Stimulated activated CD4-positive, alpha-beta T cell treated with anti-CD3 and anti-CD28 coated beads, Interleukin-4, amount 100 ng/mL, for 1 hour (primary cell): ENCODE measurements at places on chromosomes 2 and 18.

- no peak for DNase-seq
Measured at GRCh38 chr2:41543726-41544125, 504.1 kb upstream of the PKDCC start.

DNA sequence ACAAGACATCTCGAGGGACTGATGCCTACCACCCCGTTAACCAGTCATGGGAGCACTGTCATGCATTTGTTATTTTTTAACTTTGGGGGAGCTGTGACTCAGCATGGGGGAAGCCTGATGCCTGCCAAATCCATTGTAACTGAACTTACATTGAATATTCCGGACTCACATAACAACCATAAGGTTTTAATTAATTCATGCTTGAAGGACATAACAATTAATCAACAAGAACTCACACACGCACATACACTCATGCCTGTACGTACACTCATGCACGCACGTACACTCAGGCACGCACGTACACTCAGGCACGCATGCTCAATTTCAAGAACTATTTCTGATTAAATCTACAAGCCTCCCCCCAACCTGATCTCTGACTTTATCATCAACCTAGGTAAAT, 1639.1 kb downstream of the SUCLG1 start:
- no peak for DNase-seq

DNA sequence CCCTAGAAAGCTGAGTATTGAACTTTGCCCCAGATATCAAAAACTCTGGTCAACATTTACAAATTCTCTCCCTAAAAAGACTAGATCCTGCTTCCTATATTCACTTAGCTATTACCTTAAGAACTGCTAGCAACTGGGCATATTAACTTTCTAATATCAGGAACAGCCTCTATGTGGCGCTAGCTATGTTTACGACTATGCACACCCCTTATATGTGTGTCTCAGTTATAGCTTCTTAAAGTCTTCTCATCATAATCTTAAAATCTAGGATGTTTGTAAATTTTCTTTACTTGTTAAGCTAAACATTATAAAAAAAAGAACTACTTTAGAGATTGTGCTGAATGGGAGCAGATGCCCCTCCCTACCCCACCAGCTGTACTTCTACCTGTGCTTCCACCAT, 1.7 kb upstream of the STAMBP start:
- DNase-seq, result no peak

GRCh38 chr2:8939486-8940114, 63.9 kb downstream of the MBOAT2 start:
- no peak for DNase-seq

GRCh38 chr2:10210336-10210735, 87.8 kb downstream of the RRM2 start:
- DNase-seq, result no peak

- peak; percentile 36 for DNase-seq
Measured at GRCh38 chr2:73987109-73987947, 2.6 kb downstream of the TET3 start.

- DNase-seq, result no peak
Measured at GRCh38 chr2:123086613-123087385, 938.3 kb upstream of the CNTNAP5 start.

DNA sequence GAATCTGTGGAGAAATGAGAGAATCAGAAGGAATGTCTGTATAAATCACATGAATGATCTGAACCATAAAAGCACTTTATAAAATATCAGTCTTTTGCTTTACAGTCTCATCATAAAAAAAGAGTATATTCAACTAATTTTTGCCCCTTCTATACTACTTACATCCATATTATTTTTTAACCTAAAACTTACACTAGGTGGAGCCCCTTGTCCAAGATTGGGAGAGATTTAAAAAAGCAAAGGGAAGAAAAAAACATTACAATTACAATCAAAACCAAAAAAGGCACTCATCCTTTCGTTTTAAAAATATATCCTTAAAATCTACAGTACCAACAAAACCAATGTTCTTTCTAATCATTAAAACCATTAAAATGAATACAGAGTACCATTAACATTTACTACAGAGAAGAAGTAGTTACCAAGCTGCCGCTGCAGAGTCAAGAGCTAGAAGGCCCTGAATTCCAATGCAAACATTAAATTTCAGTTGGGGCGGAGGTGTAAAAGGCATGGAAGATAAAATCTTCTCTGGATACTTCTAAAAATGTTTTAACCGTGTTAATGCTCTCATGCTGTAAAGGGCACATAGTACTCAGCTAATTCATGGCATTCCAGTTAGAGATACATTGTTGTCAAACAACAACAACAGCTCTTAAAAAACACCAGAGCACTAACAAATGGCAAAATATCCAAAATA, 56.7 kb upstream of the EPB41L3 start:
- DNase-seq, result no peak

DNA sequence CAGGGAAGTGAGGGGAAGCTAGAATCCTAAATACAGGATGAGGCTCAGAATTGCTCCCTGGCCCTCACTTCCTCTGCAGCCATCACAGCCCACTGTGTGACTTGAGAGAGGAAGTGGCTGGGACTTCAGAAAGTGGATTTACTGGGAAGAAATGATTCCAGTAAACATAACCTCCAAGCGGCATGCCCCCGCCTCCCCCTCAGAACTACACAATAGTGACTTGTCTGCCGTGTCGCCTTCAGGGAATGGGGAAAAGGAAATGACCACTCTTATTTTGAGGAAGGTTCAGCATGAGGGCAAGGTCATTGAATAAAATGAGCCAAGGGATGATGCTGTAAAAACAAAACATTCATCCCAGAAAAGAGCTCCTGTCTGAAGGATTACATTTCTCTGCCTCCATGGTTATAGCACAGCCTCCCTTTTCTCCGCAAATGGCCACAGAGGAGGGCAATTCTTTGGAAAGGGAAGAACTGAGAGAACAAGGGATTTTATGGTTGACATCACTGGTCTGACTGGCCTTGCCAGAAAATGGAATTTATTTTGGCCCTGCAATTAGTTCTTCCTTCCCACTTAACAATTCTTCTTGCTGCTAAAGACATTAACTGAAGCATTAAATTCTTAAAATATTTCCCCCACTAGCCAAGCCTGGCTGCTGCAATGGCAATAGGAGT, 78.9 kb upstream of the DAPL1 start:
- no peak for DNase-seq

DNA sequence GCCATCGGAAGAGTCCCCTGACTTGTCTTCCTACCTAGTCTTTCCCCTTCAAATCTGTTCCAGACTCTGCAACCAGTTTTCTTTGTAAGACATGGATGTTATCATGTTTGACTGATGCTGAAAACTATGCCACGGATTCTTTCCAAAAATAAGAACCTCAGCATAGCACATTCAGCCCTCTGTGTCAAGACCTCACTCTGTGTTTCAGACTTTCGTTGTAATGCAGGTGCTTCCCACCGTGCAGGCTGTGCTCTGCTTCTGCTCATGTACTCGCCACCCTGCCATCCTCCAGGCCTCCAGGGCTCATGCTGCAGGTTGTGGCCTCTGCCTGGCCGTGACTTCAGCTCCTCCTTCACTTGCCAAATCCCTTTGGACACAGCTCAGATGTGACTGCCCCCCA, 347.0 kb upstream of the RAB12 start:
- DNase-seq, result no peak

DNA sequence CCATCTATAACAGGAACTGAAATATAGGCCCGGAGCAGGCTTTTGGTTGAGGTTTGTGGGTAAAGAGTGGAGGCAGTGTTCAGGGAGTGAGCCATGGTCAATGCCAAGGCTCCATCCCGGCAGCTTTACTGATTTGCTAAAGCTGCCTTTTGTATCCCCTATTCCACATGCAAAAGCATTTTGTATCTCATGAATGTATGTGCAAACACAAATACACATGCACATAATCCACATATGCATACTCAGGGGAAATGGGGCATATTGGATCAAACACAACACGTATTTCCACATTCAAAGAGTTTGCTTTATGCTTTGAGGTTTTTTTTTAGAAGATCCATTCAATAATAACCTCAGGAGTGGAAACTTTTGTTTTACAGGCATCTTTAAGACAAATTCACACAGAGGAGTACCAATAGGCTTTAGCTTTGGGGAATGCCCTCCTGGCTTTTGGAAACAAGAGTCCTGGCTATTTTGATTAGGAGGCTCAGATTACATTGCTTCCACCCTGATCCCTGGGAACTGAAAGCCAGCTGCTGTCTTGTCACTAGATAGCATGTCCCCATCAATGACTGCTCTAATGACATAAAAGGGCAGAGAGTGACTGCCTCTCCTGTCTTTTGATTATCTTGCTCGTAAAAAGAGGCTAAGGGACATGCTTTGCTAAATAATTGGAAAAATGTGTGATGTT, 263.2 kb downstream of the EN1 start:
- DNase-seq, result no peak

DNA sequence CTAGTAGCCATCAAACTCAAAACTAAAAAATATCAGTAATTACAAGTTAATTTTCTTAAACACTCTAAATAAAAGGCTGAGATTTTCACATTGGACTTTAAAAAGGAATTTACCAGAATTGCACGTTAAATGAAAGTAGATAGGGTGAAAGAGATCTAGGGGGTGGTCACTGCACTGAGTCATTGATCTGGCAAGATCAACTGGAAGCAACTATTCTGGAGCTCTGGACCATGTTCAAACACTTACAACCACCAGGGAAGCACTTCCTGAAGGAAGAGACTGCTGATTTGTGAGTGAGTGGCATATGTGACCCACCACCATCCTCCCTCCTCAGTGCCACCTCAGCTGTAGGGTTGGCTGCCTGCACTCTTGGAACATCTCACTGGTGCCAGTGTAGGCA, 111.8 kb downstream of the UGGT1 start:
- DNase-seq, result no peak
